ENCODE measurements at places on chromosomes 5 and 9.
A peak's percentile ranks its signal among the peaks of the same experiment; 100 is the strongest.

DNA sequence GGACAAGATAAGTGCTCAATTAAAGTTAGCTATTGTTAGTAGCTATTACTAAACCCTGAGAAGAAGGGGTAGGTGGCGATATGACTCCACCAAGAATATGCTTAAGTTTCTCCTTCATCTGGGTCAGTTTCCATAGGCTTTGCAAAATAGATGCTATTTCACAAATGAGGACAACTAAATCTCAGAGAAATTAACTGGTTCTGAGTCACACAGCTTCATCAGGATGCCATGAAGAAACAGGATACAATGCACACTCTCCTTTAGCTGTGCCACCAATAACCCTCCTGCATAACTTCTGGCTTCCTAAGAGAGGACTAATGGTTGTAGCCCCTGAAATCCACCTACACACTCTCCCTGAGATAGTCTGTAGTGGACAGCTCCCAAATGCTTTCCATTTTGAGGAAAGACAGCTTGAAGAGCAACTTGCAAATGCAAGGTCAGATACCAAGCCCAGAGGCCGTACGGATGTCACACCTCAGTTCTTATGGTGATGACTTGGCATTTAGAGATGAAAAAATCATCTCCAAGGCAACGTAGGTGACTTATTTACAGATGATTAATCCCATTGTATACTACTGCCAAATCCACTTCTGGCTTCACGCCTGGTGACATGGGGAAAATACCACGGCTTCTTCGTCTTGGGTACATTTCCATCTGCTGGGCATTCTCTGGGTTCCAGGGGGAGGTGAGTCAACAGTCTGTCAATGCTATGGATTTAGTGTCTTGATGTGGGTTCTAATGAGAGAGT is 251.4 kb upstream of the IL12B start:
- no peak for DNase-seq

DNA sequence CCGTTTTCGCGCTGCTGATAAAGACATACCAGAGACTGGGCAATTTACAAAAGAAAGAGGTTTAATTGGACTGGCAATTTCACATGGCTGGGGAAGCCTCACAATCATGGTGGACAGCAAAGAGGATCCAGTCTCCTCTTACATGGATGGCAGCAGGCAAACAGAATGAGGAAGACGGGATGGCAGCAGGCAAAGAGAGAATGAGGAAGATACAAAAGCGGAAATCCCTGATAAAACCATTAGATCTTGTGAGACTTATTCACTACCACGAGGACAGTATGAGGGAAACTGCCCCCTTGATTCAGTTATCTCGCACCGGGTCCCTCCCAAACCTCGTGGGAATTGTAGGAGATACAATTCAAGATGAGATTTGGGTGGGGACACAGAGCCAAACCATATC is 95.0 kb downstream of the OSTF1 start:
- no peak for DNase-seq

DNA sequence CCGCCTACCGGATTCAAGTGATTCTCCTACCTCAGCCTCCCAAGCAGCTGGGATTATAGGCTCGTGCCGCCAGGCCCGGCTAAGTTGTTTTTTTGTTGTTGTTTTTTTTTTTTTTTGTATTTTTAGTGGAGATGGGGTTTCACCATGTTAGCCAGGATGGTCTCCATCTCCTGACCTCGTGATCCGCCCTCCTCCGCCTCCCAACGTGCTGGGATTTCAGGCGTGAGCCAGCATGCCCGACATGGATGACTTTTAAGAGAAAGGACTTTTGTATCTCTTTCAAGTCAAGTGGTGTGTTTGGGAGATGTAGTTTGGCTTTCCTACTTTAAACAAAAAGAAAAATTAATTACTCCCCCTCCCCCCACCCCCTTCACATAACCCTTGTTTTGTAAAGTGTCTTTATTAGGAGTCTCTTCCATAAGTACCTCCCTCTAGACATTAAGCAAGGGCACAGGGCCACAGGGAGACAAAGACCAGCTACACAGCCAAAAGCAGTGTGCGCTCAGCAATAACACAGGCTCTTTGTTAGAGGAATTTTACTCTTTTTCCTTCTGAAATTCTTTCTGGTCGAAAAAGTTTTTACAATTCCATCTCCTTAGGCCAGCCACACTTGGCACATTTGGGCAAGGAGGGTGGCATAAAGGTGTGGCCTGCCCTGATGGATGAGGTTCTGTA is 31.2 kb downstream of the JAKMIP2 start:
- no peak for DNase-seq

- DNase-seq = no peak
These were observed 501.5 kb downstream of the SPATA31D1 start for GRCh38 chr9:82490019-82490499.

DNA sequence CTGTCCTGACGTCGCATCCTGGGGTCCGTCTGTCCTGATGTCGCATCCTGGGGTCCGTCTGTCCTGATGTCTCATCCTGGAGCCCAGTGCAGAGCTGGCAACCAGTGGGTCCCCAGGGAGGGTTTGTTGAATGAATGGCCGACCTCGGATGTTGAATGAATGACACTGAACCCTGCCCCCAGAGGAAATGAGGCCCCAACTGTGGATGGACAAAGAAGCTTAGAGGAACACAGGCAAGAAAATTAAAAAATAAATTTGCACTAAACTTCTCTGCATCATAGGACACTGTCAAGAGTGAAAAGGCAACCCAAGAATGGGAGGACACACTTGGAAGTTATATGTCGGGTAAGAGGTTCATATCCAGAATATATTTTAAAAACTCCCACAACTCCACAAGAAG is 47.7 kb upstream of the NOTCH1 start:
- no peak for DNase-seq

DNA sequence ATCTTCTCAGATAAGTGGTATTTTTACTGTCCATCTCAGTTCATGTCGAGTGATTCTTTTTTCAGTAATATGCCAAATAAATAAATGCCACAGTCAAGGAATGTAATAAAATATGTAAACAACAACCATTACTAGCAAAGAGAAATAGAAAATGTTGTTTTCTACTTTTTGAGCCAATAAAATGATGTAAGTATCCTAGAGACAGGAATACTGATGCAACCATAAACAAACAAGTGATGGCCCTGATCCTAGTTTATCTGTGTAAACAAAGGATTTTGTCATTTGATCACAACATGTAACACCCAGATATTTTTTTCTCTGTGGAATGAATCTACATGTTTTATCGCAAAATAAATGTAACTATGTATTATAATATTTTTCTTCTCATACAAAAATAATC is 1852.8 kb downstream of the EFNA5 start:
- DNase-seq = no peak

- DNase-seq = no peak
These were observed 732.3 kb upstream of the DMAC1 start for GRCh38 chr9:8531826-8532415.

- no peak for DNase-seq
These were observed 34.0 kb downstream of the PUM3 start for GRCh38 chr9:2809692-2810419.

DNA sequence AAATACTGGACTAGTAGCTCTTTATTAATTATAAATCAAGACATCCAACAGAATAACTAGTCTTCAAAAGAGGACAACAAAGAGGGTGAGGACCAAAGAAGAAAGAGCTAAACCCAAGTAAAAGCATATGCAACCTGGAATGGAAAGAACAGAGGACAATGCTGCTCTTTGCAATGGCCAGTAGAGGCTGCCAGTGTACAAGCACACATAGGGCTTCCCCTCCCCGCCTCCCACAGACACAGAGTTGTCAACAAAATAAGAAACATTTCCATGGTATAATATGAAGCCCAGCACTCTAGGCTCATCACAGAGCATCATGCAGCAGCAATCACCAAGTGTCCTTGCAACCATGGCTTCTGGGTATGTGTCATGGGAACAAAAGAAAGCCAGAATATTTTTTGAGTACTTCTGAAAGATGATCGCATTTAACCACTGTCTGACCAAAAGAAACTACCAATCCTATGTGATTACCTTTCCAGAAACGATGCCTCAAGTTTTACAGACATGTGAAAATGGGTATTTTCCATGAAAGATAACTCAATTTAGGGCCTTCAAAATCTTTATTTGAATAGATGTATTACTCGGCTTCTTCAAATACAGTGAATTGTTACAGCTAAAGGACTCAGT is 58.1 kb downstream of the RFX3 start:
- peak; percentile 60 for DNase-seq

DNA sequence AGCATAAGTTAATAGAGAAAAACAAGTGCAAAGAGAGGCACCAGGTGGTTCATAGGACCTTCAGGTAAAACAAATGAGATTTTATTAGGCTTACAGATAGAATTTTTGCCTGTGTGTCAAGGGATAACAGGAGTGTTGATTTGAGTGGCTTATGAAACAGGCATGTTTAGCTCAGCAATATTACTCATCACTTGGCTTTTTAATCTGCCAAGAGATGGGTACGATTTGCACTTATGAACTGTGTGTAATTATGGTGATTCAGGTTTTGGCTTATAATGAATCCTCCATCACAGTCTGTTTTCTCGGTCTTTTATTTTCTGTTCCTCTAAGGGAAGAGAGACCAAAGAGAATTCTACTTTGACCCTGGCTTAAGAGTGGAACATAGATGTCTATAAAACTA is 199.3 kb downstream of the DMRTA1 start:
- no peak for DNase-seq

DNA sequence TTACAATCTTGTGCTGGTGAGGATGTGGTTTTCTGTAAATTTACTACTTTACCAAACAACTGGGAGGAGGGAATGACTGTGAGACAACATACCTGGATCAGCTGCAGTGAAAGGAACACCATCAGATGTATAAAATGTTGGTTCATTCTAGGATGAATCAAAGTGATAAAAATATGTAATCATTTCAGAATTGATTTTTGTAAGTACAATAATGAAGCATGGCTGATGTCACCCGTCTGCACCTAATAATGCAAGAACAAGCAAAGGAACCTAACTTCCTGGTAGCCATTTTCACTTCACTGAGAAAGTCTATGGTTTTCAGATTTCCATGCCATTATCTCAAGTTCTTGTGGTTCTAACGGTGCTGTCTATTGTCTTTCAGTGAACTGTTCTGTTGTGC is 18.7 kb upstream of the C5orf34 start:
- DNase-seq = no peak

DNA sequence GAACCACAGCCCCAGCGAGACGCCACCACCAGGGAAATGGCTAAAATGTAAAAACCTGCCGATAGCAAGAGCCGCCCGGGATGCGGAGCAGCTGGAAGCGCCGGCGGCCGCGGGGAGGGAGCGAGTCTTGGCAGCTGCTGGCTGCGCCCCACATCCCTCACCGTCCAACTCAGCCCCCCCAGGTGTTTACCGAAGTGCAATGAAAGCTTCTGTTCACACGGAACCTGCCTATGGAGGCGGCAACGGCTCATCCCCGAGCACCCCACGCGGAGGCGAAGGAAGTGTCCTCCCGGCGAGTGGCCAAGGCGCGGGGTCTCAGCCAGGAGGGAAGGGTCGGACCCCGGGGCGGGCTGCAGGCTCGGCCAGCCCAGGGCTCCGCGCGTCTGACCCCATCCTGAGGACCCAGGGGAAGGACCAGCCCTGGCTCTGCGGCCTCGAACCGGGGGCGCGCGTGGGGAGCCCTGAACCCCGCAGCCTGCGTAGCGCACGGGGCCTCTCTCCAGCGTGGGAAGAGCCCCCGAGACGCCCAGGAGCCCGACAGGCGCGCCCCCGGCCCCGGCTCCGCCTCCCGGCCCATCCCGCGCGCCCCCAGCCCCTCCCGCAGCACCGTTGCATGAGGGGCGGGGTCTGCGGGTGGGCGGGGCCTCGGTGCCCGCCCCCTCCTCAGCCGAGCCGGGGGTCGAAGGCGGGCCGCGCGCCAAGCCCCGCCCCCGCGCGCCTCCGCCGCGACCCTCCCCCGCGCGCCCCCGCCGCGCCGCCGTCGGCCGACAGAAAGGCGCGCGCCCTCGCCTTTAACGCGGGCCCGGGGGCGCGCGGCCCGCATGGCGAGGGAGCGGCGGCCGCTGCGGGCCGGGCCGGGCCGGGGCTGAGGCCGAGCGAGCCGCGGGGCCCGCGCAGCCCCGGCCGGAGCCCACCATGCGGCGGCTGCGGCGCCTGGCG is at the start of gene DIPK1B:
Gene DIPK1B, plus strand, starts transcription at position 822 of the 939 bp plus-strand sequence. Its CDS starts 94 bp downstream, at position 916.
- no peak for DNase-seq

DNA sequence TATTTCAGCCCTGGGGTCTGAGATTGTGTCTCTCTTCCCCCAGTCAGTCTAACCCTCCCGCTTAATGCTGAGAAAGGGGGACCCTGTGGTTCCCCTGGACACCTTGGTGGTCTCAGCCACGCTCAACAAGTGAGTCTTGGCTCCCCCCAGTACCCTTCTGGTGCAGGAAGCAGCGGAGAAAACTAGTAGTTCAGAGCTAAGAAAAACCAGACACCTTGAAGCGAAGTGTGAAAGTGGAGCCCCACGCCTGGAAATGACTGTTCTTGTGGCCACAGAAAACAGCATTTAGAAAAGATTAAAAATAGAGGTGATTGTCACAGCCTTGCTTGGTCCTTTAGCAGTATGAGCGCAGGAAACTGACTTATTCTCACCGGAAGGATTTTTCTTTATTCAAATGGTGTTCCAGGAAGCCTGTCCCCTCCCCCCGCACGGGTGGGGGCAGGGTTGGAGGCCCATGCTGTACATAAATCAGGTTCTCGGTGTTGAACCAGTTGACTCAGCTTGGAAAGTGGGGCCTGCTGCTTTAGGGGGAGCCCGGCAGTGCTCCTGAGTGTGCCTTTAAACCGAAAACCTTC is 8.1 kb downstream of the ARPC5L start:
- DNase-seq = peak; percentile 89

DNA sequence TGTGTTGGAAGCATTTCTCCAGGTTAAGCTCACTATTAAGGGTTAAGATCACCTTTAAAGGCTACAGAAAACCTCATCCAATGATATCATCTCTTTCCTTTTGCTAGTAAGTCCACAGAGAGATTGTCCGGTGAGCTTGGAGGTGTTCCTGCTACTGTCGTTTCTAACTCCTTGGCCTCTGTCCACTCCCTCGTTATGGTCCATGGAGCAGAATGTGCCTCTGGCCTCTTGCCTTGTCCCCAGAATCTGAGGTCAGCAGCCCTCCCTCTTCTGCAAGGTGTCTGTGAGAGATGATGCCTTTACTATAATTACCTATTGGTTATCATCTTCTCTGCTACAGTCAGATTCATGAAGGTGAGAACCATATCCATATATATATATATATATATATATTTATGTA is 15.0 kb downstream of the ORM2 start:
- DNase-seq = no peak

- no peak for DNase-seq
These were observed 109.8 kb downstream of the GIN1 start for GRCh38 chr5:103010168-103010567.

DNA sequence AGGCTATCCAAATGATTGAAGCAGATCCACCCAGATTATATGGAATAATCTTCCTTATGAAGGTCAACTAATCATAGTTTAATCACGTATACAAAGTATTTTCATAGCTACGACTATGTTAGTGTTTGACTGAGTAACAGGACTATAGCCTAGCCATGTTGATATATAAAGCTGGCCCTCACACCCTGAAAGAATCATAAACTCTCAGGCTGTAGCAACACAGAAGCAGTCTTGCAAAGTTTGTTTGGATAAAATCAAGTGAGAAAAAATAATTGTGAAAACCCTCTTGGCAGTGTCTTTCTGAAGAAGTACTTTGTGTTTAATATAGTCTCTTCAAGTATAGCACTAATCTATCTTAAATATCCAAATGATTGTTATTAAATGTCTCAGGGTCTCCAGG is 374.5 kb upstream of the DAB2 start:
- no peak for DNase-seq

Measured in stimulated activated CD4-positive, alpha-beta T cell treated with anti-CD3 and anti-CD28 coated beads, Interleukin-4, amount 100 ng/mL, for 4 hours (primary cell).